Pancreas (tissue), 10 donors: ENCODE measurements at places on chromosomes 1 and 21.
A peak's percentile ranks its signal among the peaks of the same experiment; 100 is the strongest.

DNA sequence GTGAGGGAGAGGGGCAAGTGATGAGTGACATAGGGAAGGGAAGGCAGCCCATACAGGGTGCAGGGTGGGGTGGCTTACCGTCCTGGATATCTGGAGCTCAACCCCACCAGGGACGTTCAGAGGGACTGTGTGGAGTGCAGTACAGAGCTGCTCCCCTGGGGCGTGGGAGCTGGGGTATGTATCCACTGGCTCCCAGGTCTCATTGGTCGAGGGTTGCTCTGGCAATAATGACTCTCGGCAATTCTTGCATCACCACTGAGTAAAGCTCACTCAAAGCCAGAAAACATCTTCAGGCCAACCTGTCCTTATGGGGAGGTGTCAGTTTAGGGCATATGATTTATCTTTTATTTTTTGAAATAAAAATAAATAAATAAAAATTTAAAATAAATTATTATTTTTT, 43.2 kb upstream of the RUNX3 start:
- no peak for DNase-seq

DNA sequence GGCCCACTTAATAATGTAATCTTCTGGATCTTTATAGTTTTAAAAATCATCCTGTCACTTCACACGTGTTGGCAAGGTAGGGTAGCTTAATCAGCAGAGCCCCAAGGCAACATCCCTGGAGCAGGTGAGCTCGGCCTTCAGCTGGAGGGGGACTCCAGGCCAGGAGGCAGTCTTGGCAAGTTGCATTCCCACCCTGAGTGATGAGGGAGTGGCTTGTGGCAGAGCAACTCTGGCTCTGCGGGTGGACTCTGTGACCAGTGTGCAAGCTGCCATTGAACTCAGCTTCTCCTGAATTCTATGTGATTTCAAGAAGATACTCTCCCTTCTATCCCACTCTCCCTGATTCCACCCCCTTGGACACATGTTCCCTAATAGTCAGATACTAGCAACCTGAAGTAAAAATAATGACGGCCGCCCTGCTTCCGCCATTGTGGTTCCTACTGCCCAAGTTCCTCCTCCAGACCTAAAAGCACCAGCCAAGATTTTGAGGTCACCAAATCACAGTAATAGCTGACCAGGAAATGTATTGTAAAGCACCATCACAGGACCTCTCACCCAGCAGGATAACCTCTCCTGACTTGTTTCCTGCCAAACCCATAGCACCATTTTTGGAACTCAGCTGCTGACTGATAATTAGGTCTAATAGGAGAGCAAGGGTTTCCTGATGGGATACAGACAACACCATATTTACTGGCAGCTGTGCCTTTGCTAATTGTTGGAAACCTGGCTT, 11.5 kb upstream of the LYST start:
- no peak for DNase-seq

GRCh38 chr1:150249936-150250335, 7.6 kb upstream of the CA14 start:
- DNase-seq: no peak

GRCh38 chr21:25735646-25736597, 1.1 kb downstream of the GABPA start:
- peak; percentile 82 for DNase-seq

- no peak for DNase-seq
Measured at GRCh38 chr1:9009438-9010370, 16.5 kb downstream of the SLC2A7 start.

GRCh38 chr1:28190996-28191645, 14.6 kb upstream of the PTAFR start:
- DNase-seq: no peak

GRCh38 chr1:51926171-51926812, 47.8 kb upstream of the NRDC start:
- DNase-seq: no peak

DNA sequence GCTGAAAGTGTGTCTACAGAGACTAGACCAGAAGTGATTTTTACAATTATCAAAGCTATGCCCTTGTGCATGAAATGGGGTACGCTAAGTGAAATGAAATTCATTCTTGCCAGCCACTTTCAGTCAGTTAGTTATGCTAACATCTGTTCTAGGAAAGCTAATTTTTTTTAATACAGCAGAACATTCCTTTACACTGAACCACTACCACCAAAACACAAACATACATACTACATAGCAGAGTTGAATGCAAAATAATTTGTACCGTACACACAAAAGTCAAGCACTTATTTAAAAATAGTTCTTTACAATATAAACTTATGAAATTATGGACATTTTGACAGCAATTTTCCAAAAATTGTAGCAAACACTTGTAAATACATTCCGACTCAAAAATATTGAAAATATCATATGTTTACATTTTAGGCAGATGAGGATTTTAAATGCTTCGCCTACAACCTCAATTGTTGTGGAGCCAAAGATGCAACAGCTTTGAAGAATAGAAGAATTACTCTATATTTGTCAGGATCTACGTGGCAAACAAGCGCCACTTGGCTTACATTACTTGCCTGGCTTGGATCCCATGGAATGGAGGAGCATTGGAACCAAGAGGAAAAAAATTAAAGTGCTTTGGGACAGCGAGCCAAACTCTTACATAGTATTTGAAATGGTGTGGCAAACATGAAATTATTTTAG, 30.6 kb downstream of the WLS start:
- no peak for DNase-seq

GRCh38 chr1:117660271-117660965, 54.6 kb downstream of the TENT5C start:
- no peak for DNase-seq

GRCh38 chr1:118931876-118932275, 56.3 kb downstream of the TBX15 start:
- DNase-seq: no peak

DNA sequence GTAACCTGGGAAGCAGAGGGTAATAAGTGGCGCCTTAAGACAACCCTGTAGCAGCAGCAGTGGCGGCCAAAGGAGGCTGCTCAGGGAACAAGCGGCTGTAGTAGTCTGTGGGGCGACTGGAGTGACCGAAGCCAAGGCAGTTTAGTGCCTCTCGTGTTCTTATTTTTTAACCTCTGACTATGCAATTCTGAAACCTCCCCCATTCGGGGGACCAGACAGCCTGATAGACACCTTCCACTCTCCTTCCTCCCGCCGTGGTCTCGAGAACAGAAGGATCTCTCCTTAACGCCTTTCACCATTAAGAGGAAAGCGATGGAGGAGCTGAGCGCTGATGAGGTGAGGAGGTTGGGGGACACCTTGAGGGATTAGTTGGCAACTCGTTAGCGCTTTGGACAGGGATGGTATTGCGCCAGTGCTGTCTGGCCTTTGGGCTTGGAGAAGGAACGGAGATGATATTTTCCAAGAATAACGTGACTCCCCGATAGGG, 644 bp downstream of the UBE4B start:
- no peak for DNase-seq

- DNase-seq: no peak
Measured at GRCh38 chr1:33685256-33685655, 178.6 kb upstream of the HMGB4 start.

- DNase-seq: no peak
Measured at GRCh38 chr1:14659913-14660312, 61.4 kb downstream of the KAZN start.

GRCh38 chr1:118177998-118178397, 7.0 kb downstream of the SPAG17 start:
- no peak for DNase-seq

DNA sequence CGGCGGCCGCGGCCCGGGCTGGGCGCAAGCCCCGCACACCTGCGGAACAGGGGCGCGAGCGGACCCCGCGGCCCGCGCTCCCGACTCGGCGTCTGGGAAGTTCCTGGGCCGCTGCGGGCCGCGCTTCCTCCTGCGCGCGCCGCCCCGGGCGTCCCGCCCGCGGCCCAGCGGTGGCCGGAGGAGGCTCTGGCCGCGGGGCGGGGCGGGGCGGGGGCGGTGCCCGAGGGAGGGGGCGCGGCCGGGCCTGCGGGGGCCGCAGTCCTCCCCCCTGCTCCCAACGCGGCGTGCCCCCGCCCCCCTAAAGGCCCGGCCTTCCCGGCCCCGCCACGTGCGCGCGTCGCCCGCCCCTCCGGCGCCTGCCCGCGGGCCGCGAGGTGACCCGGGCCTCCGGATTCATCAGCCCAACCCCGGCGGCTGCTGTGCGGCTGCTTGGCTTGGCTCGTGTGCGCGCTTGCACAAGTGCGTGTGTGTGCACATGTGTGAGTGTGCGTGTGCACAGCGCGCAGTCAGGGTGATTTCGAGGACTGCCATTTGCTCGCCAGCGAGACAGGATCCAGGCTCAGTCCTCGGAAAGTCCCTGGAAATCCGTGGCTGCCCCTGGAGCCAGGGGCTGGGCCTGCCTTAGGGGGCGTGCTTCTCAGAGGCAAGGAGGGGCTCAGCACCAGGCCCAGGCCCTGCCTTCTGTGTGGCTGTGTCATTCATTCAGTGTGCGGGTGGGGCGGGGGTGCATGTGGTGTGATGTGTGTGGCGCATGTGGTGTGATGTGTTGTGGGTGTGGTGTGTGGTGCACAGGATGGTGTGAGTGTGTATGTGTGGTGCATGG, at the start of gene C2CD2:
Gene C2CD2 (minus strand): TSS at position 188 of the 823 bp plus-strand sequence. CDS start 370 bp downstream, outside the sequence.
- peak; percentile 85 for DNase-seq

DNA sequence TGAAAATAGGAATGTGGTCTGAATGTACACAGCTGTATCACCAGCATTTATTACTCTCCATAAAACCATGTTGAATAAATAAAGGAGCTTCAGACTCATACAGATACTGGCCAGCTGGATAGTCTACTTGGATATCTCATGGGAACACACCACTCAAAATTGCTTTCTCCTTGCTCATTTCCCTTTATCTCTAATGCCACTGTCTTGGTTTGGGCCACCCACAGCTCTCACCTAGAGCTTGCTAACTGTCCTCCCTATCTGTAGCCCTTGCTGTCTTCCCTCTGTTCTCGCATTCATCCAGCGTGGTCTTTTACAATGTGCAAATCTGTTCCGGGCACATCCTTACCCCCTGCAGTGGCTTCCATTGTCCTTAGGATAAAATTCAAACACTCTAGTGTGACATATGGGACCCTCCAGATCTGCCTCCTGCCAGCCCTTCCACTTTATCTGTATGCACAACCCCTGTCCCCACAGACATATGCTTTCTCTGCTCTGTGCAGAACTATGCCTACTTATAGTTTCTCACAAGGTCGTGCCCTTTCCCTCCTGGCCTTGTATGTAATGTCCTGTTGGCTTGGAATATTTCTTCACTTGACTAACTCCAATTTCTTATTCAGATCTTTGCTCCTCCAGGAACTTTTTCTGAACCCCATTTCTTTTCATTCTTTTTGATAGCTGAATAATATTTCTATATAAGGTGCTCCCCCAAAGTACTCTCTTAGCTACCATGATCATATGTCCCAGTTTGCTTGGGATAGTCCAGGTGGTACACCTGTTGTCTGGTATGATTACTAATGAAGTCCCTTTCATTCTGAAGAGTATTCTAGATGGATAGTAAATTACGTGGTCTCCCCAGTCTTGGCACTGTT, 2.9 kb downstream of the FLVCR1 start:
- no peak for DNase-seq

DNA sequence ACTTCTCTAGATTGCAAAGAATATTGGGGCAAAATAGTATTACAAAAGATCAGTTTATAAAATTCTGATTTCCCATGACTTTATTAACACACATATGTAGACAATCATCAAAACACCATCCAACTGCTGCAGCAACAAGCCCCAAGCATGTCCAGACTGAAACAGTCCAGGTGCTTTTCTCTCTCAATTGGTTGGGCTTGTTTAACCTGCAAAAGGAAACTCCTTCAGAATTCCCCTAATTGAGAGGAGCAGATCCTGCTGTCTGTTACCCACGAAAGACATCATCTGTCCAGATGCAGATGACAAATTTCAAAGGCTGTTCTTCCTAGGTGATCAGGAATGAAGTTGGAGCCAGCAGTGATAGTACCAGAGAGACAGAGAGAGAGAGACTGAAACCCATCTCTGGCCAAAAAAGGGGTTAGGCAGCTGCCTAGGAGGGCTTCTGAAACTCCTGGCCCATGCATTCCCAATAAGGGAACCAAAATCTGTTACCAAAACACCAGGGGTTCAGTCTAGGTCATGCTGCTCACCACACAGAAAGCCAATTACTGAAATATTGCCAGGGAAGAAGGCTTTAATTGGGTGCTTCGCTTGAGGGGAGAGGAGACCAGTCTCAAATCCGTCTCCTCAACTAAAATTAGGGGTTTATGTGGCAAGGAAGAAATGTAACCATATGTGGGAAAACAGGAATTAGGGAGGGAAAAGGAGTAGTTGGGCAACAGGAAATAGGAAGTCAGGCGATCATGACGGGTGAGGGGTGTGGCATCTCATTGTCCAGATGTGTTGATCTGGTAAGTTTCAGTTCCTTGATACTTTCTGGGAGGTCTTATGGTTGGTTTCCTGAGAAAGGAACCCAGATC, 34.7 kb upstream of the RGL1 start:
- no peak for DNase-seq

GRCh38 chr1:113999799-114000198, 20.5 kb downstream of the OLFML3 start:
- no peak for DNase-seq

GRCh38 chr1:216815260-216816131, 92.3 kb upstream of the ESRRG start:
- no peak for DNase-seq

DNA sequence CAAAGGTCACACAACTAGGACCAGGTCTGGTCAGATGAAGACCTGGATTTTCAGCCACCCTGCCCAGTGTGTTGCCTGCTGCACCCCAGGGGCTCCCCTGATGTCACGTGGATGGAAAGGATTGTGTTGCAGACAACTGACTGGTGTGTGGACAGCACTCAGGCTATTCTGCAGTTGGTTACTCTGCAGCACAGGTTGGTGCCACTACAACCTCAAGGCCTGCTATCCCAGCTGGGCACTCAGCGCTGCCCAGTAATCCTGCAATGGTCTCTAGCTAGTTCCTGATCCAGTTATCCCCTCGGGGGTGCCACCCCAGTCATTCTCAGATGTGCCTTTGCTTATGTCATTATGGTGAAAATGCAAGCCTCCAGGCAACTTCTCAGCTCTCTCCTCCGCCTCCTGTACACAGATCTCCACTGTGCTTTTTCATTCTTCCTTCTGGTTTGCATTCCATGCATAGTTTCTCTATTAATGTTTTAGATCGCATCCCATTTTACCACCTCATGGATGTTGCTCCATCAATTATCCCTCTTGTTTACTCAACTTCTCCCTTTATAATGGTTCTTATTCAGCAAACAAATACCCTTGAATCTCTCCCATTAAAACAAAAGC, 503.2 kb upstream of the CAMK1G start:
- no peak for DNase-seq

GRCh38 chr21:43340491-43341377, 86.2 kb downstream of the SIK1 start:
- no peak for DNase-seq

GRCh38 chr1:3717041-3717714, 35.1 kb upstream of the CCDC27 start:
- no peak for DNase-seq

DNA sequence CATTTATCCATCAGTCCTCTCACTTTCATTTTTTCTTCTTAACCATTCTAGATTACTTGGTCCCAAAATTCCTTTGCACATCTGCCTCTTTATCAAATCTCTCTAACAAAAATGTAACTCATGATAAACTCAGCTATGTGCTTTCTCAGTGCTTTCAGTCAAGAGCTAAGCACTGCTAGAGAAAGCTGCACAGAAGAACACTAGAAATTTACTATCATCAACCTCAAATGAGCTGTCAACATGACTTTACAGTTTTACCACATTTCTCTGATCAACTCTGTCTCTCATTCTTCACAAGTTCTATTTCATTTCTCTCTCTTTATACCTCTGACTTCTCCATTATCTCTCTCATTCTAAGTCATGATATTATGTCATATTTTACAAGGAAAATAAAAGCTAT, 54.2 kb upstream of the PRKACB start:
- no peak for DNase-seq

- DNase-seq: no peak
Measured at GRCh38 chr1:186178426-186179043, 196.5 kb downstream of the TPR start.
